ENCODE measurements at places on chromosomes 12 and 14.

DNA sequence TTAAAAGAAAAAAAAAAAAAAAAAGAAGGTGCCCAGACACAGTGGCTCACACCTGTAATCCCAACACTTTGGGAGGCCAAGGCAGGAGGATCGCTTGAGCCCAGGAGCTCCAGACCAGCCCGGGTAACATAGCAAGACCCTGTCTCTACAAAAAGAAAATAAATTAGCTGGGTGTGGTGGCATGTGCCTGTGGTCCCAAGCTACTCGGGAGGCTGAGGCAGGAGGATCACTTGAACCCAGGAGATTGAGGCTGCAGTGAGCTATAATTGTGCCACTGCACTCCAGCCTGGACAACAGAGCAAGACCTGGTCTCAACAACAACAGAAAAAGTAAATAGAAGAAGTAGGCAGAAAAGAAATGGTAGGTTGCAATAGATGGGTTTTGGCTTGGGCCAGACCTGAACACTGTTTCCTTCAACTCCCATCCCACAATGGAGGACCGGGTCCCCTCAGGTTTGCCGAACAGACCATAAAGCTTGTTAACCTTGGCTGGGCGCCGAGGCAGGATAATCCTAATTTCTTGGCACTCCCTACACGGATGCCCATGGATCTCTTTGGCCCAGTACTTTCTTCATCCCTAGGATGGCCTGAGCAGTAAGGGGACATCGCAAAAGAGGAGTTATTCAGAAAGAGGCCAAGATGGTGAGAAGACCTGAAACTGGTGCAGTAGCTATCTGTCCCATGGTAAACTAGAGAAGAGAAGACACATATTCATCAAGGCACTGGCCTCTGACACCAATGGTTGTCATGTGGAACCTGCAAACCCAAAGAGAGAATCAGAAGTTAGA, 165.5 kb upstream of the CCND2 start:
- DNase-seq: no peak

GRCh38 chr14:93880021-93880820, 46.9 kb upstream of the FAM181A start:
- no peak for DNase-seq

DNA sequence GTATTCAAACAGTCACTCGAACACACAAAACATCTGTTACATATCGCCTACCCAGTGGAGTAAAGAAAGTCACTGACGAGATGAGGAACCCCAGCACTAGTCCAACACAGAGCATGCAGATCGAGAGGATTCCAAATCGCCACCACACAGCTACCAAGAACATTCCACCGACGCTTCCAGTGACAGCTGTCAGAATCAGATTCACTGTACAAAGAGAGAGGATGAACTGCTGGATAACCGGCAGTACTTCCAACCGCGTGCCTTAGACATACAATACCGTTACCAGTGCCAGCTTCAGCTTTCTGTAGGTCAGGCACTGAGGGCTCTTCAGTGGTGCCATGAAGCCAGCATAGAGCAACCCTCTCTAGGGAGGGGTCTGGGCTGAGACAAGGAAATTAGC, 34.5 kb downstream of the TM7SF3 start:
- no peak for DNase-seq

GRCh38 chr12:108180255-108181094, 51.4 kb downstream of the WSCD2 start:
- no peak for DNase-seq

DNA sequence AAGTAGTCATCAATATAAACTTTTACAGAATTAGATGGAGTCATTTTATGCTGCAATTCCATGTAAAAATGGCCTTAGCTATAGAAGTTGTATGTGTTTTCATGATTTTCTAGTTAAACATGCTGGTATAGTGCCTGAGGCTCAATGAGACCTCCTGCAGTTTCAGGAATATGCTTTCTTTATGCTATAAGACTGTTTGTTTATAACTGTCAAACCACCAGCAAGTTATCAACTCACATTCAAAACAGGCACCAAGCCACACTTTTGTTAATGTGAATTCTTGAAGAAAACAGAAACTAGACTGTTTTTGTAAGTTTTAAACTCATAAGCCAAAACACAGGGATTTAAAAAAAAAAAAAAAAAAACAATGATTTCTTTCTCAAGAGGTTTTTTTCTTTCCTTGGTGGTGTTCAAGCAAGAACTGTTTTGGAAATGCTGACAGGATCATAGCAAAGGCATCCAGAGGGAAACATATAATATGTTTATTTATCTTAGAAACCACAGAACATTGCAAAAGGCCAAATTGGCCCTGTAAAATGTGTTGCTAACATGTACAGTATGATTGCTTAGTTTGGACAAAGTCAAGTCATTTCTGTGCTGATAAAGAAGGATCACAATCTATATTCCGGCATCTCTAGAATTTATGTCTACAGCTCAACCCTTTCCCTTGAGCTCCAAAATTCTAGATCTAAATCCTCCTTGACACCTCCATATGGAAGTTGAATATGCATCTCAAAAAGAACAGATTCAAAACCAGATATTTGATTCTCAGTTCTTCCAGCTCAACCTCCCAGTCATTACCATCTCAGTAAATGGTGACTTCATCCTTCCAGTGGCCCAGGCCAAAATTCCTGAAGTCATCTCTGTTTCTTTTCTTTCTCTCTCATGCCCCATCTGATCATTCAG, 29.0 kb upstream of the LUM start:
- DNase-seq: peak; percentile 20

DNA sequence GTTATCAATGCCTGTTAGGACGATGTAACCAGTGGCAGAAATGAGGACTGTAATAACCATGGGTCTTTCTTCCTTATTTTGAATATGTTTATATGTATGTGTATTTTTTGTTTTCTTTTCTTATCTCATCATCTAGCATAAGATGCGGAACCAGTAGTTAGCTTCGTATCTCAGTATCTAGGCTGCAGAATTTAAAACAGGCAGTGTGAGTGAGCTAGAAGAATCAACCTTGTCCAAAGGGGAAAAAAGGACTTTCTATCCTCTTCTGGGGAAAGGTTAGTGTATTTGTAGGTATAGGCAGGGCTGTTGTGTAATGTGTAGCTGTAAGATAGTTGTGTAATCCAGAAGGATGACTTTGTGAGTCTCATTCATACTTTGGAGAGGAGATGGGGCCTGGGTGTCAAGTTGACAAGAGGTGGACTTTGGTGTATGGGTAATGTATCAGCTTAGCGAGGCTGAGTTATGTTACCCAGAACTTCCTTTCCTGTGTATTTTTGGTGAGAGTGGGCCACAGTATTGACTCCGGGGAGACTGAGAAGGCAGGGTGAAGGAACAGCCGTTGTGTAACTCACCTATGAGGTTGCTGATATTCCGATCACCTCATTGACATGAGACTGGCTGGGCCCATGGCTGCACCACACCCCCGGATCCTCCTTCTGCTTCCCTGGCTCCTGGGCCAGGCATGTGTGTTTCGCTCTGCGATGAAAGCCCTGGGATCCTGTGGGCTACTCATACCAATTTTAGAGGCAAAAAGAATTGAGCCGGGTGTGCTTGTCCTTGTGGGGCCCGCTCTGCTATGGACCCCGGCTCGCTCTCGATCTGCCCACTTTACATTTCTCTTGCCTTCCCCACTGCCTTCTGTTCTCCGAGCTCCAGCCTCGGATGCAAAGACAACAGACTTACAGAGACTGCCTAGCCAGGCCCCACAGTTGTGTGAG, 24.3 kb downstream of the DLK1 start:
- no peak for DNase-seq

DNA sequence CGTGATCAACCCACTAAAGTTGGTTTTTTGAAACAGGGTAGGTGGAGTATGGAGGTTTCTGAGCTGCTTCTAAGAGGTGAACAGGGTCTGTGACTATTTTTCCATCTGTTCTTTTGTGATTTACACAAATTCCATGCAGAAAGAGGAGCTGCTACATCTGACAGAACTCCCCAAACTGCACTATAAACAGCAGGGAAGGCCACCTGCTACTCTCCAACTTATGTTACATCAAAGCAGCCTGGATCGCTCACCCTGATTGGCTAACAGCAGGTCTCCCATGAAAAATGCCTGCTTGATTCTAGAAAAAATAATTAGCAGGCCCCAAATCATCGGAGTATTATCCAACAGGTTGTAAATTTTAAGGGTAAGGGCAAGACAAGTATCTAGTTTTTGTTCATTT, 282.9 kb upstream of the FLRT2 start:
- DNase-seq: no peak

DNA sequence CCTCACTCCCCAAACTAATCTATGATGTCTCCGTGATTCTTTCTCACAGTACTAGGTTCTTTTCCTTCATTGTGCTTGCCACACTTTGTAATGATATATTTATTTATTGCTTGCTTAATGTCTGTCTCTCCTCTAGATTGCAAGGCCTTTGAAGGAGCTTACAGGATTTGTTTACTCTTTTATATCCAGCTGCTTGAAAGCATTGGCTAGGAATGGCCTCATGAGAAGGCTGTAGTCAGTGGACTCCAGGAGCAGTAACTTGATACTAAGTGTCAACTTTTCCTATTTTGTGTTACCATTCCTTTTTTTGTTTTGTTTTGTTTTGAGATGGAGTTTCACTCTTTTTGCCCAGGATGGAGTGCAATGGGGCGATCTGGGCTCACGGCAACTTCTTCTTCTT, 7.3 kb upstream of the FAM234B start:
- no peak for DNase-seq

DNA sequence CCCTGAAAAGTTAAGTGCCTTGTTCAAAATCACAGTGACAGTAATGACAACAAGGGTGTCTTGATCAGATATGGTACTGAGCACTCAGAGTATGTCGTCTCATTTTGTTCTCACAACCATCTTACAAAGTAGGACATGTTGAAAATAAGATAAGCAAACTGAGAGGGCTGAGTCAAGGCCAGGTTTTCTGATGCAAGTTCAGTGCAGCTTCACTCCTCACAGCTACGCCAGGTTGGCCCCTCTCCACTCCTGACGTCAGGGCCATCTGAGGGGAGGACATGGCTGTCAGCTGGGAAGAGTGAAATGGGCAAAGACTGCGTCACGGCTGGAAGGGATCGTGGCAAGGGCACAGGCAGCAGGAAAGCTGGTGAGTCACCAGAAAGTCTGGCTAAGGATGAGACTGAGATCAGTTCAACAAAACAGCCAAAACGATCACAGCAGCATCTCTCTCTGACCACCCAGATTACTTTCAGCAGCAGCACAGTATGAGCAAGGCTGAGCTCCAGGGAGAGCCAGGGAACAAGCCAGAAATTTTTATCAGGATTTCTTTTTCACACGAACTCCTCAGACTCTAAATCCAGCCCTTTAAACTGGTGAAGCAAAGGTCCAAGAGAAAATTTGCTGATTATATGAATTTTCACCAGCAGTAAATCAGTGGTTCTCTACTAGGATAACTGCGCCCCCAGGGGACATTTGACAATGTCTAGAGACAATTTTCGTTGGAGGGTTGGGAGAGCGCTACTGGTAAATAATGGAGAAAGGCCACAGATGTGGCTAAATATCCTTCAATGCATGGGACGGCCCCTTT, 297.9 kb upstream of the AMIGO2 start:
- DNase-seq: peak; percentile 76

GRCh38 chr12:12901158-12901791, 9.9 kb downstream of the GPRC5A start:
- peak; percentile 55 for DNase-seq

DNA sequence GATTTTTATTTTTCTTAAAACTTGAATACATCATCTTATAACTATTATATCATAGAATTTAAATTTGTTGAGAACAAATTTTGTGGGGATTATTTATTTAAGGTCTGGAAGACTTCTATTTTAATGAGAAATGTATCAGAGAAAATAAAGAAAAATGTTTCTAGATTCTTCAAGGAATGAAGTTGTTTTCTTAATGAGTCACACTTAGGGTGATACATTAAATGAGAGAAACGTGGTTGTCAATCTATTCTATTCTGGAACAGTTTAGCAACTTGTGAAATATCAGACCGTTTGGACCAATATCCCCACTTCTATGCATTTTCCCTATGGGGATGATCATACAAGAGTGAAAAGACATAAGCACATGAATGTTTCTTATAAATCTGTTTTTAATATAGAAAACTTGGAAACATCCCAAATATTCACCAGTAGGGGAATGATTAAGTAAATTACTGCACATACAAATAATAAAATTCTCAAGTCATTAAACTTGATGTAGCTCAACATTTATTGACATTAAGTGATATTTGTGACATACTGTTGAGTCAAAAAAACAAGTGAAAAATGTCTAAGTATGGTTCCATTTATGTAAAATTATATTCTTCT, 88.5 kb downstream of the E2F7 start:
- DNase-seq: no peak

Measured in hepatic stellate cell (primary cell).